Kidney epithelial cell (primary cell): ENCODE measurements at places on chromosomes 6 and 20. TPM values are rescaled to one million over a fixed set of nuclear protein-coding genes. Genes with fewer than 3 reads are reported as not detected.

DNA sequence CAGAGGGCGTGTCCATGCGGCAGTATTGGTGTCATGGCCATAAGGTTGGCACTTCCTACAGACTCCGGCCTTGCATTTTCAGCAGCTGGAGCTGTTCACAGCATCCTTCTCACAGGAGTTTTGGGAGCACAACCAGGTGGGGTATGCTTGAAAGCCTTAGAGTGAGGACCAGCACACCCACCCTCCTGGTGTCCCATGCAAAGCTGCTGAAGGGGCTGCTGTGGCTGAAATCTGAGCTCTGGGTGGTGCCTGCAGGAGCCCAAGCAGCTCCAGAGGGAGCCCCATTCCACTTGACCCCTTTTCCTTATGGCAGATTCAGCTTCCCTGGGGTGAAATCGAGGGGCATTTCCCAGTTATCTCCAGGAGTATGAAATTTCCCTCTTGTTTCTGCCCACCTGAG is 74.0 kb upstream of the BHLHE23 start:
- no peak for DNase-seq

- no peak for DNase-seq
Measured at GRCh38 chr6:158808941-158809678, 10.1 kb downstream of the EZR start.

Gene C6orf141
- total RNA-seq, result 3.7 and 6.5 TPM in 2 replicates

Gene ZFP57
- 0.07 and 0.08 TPM in 2 replicates for total RNA-seq

Gene DDO
- 0.07 and 0.29 TPM in 2 replicates for total RNA-seq

- no peak for DNase-seq
Measured at GRCh38 chr6:56220078-56220477, 27.3 kb downstream of the COL21A1 start.
